Activated T-cell treated with anti-CD3 and anti-CD28 coated beads for 48 hours (primary cell): ENCODE measurements at places on chromosomes 7 and 10.

DNA sequence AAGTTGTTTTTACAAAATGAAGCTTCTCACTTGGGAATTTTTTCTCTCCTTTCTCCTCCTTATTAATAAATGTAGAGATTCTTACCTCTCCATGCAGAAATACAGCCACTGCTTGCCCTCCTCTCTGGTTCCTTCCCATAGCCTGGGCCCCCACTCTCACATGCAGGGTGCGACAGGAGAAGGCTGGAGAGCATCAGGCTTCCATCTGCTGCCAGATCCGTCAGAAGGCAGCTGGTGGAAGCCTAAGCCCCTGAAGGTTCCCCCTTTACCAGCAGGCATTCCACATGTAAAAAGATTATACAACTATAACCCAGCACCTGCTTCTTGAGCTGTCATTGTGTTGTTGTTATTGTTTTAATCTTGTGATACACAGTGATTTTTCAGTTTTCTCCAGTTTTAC, 314.2 kb downstream of the LHFPL3 start:
- no peak for DNase-seq

DNA sequence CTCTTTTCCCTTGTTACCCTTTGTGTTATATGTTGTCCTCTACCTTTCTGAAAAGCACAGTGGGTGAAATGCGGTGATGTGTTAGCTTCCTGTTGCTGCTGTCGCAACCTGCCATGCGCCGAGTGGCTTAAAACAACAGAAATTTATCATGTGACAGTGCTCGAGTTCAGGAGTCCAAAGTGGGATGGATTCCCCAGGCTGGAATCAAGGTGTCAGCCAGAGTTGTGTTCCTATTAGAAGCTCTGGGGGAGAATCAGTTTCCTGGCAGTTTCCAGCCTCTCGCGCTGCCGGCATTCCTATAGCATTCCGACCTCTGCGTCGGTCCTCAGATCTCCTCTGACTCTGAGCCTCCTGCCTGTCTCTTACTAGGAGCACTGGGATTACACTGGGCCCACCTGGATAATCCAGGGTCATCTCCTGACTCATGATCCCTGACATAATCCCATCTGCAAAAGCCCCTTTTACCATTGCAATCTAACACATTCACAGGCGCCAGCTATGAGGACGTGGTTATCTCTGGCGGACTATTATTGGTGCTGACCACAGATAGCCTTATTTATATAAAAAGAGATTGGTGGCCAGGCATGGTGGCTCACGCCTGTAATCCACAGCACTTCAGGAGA, 207.5 kb downstream of the CUX1 start:
- DNase-seq = no peak

DNA sequence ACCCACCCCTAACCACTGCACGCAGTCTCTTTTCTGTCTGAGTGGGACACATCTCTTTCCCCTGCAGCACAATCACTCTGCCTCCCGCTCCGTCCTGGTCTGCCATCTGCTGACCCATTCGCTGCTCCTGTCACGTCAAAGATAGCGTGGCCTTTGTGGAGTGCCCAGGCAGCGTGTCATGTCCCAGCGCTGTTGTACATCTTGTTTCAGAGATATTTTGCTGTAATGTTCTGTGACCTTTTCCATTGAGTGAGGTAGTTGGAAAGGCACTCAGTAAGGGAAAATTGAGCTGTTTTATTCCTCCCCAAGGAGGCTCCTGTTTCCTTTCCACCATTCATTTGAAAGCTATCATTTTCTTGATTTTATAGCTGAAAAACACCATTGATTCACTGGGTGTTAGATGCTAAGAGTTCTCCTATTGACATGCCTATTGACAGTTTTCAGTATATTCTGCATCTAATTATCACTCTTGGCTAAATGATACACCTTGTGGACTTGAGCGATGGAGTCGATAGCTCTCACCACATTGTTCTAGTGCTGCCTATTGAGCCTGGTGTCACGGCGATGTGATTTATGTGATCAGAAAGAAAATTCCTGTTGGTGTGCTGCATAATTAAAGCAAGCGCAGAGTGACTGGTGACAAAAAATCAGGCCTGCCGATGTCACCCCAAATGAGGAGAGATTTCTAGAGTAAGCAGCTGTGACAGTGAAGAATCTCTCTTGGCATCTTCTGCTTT, 372.6 kb downstream of the LRMDA start:
- no peak for DNase-seq

DNA sequence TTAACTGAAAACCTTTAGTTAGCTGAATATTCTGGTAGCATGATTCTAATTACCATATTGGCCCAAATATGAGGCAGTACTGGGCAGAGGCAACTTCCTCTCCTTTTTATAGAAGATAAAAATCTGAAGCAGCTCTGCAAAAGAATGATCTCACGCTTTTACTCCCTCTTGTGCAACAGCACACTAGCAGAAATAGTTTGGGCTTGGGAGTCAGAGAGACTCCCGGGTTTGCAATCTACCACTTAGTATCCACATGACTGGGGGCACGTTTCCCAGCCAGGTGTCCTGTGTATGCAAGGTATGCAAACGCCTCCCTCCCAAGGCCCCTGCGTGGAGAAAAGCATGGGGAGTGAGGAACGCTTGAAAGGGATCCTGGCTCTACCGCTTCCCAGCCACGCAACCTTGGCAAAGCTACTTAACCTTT, 47.2 kb upstream of the RHEB start:
- no peak for DNase-seq

DNA sequence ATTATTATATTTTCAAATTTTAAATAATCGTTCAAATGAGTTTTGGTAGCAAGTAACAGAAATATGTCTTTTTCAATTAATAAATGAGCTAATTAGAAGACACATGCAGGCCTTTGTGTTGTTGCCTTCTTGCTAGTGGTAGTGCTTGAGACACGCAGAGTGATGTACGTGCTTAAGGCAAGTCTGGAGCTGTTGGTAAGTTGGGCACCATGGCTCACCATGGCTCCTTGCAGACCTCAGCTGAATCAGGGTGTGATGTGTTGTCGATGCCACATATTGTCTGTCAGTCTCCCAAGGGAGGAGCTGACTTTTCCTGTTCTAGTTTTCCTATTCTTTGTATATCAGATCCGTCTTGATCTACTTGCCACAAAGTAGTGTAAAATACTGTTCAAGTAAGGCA, 8.3 kb downstream of the CDK14 start:
- no peak for DNase-seq

DNA sequence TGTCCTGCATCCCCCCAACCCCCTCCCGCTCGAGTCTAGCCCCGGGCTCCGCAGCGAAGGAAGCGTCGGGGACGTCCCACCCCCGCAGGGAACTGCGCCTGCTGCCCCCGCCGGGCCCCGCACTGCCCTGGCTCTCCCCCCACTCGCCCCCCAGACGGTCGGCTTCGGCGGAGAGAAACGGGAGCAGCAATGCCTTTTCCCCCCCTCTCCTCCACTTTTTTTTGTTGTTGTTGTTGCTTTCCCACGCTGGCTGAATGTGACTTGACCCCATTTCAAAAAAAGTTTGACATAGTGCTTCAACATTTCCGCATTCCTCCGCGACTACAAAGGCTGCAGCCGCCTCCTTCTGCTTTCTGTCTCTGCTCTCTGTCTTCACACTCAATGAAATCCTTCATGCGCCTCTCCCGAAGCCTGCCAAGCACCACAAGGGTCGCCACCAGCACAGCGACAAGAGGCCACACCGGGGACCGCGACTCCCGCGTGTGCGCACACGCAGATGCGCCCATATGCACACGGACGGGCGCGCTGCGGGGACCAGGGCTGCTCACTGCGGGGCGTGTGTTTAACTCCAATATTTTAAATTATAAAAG, 1.0 kb downstream of the CDK6 start:
- peak; percentile 55 for DNase-seq

- no peak for DNase-seq
These were observed 13.9 kb downstream of the CHAT start for GRCh38 chr10:49627644-49628247.

- DNase-seq = no peak
These were observed 1.0 kb downstream of the ATE1 start for GRCh38 chr10:121926671-121927317.

- DNase-seq = no peak
These were observed 716.5 kb upstream of the KCND2 start for GRCh38 chr7:119556436-119556835.

- DNase-seq = no peak
These were observed 169.5 kb downstream of the DKK1 start for GRCh38 chr10:52483587-52483986.

DNA sequence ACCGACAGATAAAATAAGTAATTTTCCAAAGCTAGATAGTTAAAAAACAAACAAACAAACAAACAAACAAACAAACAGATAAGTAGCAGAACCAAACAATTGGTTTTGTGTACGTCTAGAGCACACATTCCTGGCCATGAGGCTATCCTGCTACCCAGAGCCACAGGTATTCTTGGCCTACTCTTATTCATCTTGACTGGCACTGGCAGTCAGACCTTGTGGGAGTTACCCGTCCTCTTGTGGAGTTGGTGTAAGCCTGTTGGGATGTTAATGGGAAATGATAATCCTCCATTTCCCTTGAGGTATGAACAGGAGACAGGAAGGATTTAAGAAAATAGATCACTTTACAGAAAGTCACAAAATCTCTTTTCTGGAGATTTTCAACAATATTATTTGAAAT, 142.4 kb upstream of the MEOX2 start:
- DNase-seq = no peak

DNA sequence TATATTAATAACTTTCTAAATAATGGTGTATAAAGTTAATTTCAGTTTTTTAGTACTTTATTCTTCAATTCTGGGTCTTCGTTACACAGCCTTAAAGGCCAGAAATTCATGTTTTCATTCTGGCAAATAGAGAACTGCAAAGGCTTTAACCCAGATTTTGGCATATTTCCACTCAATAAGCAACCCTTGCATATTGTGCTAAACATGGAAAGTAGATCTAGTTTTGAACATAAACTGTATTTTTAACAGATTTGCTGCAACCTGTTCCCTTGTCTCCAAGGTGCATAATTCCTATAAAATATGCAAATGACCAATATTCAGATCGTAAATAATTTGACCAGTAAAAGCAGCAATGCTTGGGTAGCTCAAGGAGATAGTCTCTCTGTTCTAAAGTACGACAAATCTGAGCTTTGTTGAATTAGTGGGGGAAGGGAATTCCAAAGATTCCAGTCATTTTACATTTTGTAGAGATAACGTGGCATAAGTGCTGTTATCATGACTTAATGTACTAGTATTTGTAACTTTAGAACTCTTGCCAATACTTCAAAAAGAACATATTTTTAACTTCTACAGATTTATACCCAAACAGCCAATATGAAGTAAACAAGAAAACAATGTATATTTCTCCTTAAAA, 46.4 kb upstream of the RSBN1L start:
- no peak for DNase-seq

DNA sequence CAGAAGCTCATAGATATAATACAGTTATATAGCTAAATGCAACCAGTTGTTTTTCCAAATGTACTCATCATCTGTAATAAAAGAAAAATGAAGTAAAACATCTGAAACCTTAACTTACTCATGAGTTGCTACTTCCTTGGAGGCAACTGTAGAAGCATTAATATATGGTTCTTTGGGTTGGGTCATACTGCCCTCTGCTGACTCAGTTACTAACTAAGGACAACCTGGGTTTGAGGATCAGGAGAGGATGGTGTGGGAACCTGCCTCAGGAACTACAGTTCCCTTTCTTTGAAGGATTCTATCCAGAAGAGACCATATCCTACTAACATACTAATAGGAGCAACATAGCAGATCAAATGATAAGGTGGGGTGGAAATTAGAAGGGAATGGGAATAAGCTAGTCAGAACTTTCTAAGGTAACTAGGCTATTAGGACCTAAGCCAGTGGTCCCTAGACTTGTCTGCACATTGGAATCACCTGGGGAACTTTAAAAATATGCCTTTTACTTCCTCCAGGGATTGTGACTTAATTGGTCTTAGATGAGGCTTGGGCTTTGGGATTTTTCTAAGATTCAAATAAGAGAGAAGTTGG, 20.7 kb downstream of the COX15 start:
- DNase-seq = no peak

- DNase-seq = no peak
These were observed 23.0 kb upstream of the ZNF467 start for GRCh38 chr7:149796287-149796860.

GRCh38 chr7:111229181-111229740, 138.3 kb downstream of the LRRN3 start:
- no peak for DNase-seq

DNA sequence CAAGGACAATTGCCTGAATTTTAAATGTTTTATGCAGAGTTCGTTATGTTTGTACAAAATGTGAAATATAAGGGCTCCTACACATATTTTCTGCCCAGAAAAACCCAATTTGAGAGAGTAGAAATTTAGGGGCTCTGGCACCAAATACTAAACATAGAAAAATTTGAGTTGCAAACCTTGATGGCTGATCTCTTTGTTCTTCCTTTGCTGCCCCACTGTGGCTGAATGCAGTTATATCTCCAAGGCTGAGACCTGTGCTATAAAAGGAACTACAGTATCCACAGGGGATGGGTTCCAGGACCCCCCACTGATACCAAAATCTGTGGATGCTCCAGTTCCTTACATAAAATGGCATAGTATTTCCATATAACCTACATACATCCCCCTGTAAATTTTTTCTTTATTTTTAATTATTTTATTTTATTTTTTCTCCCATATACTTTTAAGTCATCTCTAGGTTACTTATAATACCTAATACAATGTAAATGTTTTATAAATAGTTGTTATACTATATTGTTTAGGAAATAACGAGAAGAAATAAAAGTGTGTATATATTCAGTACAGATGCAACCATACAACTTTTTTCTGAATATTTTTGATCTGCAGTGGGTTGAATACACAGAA, 22.5 kb downstream of the CFAP43 start:
- DNase-seq = no peak

GRCh38 chr10:48749254-48749787, 64.6 kb downstream of the WDFY4 start:
- no peak for DNase-seq

GRCh38 chr7:101186844-101187428, 6.8 kb upstream of the NAT16 start:
- DNase-seq = no peak

- DNase-seq = no peak
These were observed 128.8 kb downstream of the SDHAF3 start for GRCh38 chr7:97246317-97246716.

- no peak for DNase-seq
These were observed 32.1 kb upstream of the GTF2I start for GRCh38 chr7:74625446-74625845.

GRCh38 chr7:130087364-130087763, 17.0 kb downstream of the KLHDC10 start:
- no peak for DNase-seq

- DNase-seq = no peak
These were observed 113.0 kb downstream of the SMURF1 start for GRCh38 chr7:99030951-99031350.

GRCh38 chr7:39413636-39414223, 152.5 kb upstream of the YAE1 start:
- DNase-seq = no peak

DNA sequence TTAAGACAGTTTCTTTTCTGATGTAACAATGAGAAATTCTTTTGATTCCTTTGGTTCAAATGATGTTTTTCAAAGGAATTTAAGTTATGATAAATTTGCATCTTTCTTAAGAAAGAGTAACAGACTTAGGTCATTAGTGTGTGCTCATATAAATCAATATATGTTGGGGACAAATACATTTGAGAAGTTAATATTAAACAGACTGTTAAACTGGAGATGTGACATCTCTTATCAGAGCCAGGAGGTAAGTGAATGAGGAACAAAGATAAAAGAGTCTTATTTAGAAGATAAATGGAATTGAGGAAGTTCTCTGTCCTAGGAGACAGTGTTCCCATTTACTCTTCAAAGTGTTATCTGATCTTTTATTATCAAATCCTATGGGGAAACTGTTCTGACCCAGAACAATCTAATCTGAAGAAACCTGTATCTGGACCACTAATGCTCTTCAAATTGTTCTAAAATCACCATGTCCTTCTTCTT, 104.8 kb upstream of the LAMB4 start:
- DNase-seq = no peak
